ENCODE measurements at places on chromosomes 1 and 21. TPM values are rescaled to one million over a fixed set of nuclear protein-coding genes. Genes with fewer than 3 reads are reported as not detected.

C1QA gene
- not detected for total RNA-seq

NUAK2 gene
- total RNA-seq = 1.4 TPM

AVPR1B gene
- total RNA-seq = not detected

SLC9C2 gene
- total RNA-seq = not detected

LDLRAP1 gene
- total RNA-seq = not detected

ADAM30 gene
- total RNA-seq = not detected

CD160 gene
- not detected for total RNA-seq

RNF115 gene
- total RNA-seq = 14.2 TPM

RCOR3 gene
- total RNA-seq = 43.0 TPM

LCE1A gene
- total RNA-seq = not detected

GABPA gene
- 29.6 TPM for total RNA-seq

HLX gene
- not detected for total RNA-seq

AIRE gene
- not detected for total RNA-seq

NTMT2 gene
- total RNA-seq = not detected

MLLT11 gene
- total RNA-seq = 5.3 TPM

BSND gene
- not detected for total RNA-seq

SMIM1 gene
- 0.87 TPM for total RNA-seq

KCNA3 gene
- total RNA-seq = not detected

GREM2 gene
- not detected for total RNA-seq

GJB3 gene
- total RNA-seq = not detected

KRTAP12-2 gene
- not detected for total RNA-seq

IFI44 gene
- total RNA-seq = 16.3 TPM

KCNA2 gene
- total RNA-seq = not detected

SPATA45 gene
- not detected for total RNA-seq

KISS1 gene
- total RNA-seq = not detected

LRRC53 gene
- not detected for total RNA-seq
